NCI-H2107 (cell line): ENCODE measurements at places on chromosomes 1 and 21.

GRCh38 chr1:108767115-108767514 is 20.6 kb downstream of the STXBP3 start:
- DNase-seq: no peak

DNA sequence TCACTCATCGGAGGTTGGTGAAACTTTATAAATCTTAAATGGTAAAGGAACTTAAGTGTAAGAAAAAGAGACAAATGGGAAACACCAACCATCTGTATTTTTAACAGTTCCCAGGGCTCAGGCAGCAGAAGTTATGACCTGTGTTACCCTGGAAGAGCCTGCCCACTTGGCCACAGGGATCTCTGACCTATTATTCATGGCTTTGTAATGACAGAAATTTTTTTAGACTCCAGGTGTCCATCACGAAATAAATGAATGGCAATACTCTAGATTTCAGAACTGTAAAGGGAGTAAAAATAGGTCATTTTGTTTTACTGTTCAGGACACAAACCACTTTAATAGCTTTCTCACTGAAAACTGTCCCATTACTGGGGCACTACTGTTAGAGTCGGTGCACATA is 389.8 kb downstream of the VAV3 start:
- DNase-seq: no peak

- DNase-seq: no peak
Measured at GRCh38 chr1:208248307-208248801, 4.2 kb upstream of the PLXNA2 start.

DNA sequence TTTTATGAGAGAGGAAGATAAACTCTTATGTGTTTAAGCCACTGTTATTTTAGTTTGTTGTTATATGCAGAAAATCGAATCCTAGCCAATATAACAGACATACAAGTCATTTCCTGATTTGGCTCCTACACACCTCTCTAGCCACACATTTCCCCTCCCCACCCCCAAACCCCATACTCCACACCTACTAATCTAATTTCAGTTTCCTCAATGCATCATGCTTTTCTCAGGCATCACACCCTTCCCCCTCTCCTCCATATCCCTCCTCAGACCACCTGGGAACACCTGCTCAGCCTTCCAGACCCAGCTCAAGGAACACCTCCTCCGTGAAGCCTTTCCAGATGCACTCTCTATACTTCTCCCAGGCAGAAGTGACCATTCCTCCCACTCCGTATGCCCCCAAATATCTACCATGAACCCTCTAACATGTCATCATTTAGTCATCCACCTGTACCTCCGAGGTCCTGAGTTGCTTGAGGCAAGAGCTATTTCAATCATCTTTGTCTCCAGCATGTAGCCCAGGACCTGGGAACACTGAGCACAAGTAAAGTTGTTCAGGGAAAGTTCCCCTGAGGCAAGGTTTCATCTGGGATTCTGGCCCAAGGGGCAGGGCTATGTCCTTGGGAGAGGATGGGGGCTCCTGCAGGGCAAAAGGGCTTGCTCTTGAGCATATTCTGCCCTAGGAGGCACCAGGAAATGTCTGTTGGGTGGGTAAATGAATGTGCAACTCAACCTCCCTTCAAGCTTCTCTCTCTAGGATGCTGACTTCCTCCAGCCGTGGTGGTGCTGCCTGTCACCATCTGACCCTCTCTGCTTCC is 126.8 kb downstream of the HIVEP3 start:
- no peak for DNase-seq
